ENCODE measurements at places on chromosomes 6 and 20. TPM values are rescaled to one million over a fixed set of nuclear protein-coding genes. Genes with fewer than 3 reads are reported as not detected.

CCM2L gene
- 9.9 TPM for polyA plus RNA-seq

SNAI1 gene
- 4.5 TPM for polyA plus RNA-seq

PDE10A gene
- 4.8 TPM for polyA plus RNA-seq

ADGRF4 gene
- not detected for polyA plus RNA-seq

HAO1 gene
- polyA plus RNA-seq = 0.86 TPM

LST1 gene
- 14.8 TPM for polyA plus RNA-seq

TCP11 gene
- polyA plus RNA-seq = 0.41 TPM

HMGCLL1 gene
- polyA plus RNA-seq = 2.0 TPM

TRIM31 gene
- polyA plus RNA-seq = 0.26 TPM

- no peak for DNase-seq
These were observed 12.5 kb downstream of the PTK7 start for GRCh38 chr6:43088654-43089056.

- no peak for DNase-seq
These were observed 357.4 kb downstream of the CDH4 start for GRCh38 chr20:61609461-61609860.

GRCh38 chr6:24183584-24183983 lies 57.6 kb downstream of the NRSN1 start:
- DNase-seq = no peak

DNA sequence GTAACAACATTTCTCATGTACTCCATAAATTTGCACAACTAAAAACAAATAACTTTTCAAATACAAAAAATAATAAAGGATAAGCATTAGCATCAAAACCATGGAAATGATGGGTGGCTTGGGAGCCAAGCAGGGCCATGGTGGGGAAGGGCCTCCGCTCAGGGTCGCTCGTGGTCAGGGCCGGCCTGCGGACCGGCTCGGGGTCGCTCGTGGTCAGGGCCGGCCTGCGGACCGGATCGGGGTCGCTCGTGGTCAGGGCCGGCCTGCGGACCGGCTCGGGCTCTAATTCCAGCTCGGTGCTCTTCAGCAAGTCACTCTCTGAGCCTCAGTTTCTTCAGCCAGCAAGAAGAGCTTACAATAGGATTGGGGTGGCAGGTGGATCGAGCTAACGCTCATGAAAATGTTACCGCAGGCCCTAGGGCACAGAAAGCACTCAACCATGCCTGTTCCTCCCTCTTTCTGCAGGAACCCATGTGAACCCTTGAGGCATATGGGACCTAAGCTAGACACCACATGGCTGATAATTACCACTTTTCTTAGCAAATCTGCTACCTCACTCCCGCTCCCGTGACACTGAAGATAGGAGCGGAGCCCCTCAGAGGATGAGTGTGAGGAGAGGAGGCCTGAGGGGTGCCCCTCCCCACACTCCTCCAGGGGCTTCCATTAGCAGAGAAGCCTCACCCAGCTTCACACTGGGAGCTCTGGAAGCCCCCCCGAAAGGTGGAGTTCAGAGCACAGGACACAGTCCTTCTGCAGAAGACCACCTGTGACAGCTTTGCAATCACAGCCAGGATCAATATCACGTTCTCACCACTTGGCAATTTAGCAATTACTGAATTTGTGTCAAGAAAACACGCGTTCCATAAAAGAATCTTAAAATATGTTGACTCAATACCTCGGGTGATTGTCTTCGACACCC lies 103.0 kb downstream of the PSMB1 start:
- DNase-seq = no peak

DNA sequence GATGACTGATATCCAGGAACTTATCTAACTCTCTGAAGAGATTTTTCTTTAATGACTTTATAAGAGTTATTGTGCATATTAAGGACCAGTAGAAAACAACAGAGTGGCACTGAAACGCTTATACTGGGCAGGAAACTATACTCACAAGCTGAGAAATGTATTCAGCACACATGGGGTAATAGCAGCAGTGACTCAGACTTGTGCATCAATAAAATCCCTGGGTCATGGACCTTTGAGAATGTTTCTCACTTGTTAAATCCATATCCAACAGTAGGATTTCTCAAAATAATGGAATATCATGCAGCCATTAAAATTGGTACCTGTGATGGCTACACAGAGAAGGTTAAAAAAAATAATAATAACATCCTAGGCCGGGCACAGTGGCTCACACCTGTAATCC lies 219.5 kb downstream of the BTBD9 start:
- DNase-seq = no peak

- no peak for DNase-seq
These were observed 2.7 kb downstream of the EPB41L2 start for GRCh38 chr6:131060311-131060710.

DNA sequence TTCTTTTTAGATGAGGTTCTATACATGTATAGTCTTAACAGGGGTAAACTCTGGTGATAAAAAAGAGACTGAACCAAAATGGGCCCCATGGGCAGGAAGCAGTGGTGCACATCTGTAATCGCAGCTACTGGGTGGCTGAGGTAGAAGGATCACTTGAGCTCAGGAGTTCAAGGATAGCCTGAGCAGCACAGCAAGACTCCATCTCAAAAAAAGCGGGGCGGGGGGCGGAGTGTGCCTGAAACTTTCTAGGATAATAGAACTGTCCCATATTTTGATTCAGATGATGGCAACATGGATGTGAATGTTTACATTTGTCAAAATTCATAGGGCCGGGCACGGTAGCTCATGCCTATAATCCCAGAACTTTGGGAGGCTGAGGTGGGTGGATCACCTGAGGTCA lies 48.8 kb upstream of the TAF8 start:
- DNase-seq = no peak

DNA sequence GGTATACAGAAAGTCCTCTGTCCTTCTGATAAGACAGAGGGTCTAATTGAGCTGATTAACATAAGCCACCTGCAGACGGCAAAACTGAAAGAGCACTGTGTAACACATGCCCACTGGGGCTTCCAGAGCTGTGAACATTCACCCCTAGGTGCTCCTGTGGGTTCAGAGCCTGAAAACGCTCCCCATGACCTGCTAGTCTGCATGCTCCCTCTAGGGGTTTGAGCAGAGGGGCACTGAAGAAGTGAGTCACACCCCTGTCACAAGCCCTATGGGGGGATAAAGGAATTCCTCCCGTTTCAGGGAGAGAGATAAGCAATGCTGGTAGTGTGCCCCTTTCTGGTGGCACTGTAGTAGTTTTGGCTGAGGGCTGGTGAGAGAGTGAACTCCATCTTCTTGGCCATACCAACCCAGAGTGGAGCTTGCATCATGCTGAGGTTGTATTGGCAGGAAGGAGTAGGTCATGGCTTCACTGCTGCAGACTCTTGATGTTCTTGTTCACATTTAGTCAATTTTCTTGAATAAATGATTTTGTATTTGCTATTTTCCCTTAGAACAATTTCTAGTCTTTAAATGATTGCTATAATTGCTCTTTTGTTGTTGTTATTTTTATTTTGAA lies 637.5 kb upstream of the MAN1A1 start:
- DNase-seq = no peak

DNA sequence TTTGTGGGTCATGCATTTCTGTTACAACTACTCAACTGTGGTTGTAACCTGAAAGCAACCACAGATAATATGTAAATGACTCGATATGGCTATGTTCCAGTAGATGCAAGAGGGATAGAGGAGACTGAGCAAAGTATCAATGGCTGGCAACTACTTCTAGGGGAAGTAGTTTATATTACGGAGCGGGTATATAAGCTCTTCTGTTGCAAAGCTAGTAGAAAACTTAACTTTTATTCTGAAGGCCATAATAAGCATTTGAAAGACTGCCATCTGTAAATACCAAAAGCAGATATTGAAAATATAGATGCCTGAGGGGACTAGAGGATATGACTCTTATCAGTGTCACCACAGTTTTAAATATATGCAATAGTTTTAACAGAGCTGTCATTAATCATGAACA lies 655.3 kb downstream of the PHF3 start:
- no peak for DNase-seq

- DNase-seq = no peak
These were observed 113.2 kb downstream of the EDN1 start for GRCh38 chr6:12403201-12403826.

DNA sequence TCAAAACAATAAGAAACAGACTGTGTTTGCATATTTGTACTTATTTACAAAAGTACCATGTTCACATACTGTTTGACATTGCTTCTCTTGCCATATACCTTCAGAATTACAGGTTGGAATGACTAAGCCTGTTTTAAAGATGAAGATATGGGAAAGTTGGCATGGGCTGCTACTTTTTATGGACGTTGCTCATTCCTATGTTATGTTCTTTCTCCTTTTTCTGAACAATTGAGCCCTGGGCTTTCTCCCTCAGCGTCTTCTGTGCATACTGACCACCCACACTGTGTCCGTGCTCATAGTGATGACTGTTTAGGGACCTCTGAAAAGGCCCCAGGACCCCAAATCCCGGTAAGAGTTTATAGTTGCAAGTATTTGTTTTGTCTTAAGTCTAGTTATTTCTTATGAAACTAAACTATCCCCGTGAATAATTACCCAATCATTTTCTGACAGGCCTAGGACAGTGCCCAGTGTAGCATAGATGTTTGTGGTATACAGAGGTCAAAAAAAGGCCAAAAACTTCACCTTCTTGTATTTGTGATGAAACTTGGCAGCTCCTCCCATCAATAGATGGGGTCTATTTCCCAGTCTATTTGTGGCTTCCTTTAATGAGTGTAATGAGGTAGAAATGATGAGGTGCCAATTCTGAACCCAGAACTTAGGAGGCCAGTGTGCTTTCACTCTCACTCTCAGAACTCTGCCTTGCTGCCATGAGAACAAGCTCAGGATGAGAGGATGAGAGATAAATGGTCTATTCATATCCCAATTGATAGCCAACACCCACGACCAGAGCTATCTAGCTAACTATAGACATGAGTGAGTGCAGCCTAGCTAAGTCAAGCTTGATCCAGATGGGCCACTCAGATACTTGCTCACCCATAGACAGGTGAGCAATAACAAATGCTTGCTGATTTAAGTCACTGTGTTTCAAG lies 40.9 kb downstream of the GSTA4 start:
- no peak for DNase-seq

- no peak for DNase-seq
These were observed 82.2 kb downstream of the BACH2 start for GRCh38 chr6:90214461-90214860.

- DNase-seq = no peak
These were observed 12.2 kb upstream of the PRND start for GRCh38 chr20:4709261-4710105.

- DNase-seq = peak; percentile 95
These were observed 232.2 kb downstream of the LY86 start for GRCh38 chr6:6820641-6821238.

DNA sequence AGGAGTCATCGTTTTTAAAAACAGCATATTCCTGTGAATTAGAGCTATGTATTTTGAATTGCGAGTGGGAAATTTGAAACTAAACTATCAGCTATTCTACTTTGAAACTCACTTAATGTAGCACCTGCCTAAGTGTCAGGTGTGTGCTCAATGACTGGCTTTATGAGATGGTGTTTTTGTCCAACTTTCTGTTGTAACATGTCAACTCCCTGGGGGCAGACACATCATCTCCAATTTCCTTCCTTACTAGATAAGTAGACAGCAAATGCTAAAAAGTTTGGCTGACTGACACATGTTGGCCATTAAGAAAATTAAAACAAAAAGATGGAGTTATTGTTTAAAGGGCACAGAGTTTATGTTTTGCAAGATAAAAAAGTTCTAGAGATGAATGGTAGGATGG lies 226.9 kb downstream of the TFAP2B start:
- DNase-seq = no peak

DNA sequence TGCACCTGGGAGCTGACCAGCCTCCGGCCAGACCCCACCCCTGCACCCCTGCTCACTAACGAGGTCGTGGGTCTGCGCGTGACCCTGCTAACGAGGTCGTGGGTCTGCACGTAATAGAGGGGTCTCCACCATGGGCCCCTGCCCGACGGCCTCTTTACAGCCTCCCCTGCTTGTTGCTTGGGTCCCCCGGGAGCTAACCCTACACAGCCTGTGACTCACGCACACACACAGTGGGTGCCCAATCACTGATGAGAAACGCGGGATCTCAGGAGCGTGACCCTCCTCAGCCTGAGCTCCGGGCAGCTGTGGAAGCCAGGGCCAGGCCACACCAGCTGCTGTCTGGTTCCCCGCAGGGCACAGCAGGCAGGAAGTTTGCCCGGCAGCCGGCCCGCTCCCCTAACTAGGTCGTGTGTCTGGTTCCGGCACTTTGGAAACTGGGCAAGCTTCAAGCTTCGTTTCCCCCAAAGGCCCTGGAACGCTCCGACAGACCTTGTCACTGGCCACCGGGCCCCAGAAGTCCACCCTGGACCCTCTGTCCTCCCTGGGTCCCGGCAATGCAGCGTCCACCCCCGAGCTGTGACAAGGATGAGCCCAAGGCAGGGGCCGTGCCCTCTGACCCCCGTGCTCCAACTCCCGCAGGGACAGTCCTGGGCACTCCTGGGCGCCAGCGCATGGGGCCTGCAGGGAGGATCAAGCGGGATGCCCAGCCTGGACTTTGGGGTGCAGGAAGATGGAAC lies 767 bp downstream of the PTK6 start:
- no peak for DNase-seq

GRCh38 chr6:136323431-136324112 lies 33.9 kb upstream of the BCLAF1 start:
- DNase-seq = no peak

DNA sequence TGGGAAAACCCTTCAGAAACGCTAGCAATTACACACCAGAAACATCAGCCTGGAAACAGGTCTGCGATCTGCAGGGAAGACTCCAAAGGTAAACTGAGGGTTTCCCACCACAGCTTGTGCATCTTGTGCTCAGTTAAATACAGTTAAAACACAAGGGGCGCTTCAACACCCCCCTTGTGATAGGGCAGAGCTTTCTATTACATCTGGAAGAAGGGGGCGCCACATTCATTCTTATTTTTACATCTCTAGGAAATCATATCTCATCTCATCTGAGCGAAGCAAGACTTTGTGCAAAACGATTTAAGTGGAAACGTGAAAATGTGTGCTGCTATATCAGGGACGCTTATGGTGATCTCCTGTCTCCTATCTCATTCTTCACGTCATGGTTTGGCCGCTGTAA lies 58.5 kb downstream of the PRND start:
- DNase-seq = no peak

- DNase-seq = no peak
These were observed 500.3 kb downstream of the DHX35 start for GRCh38 chr20:39462416-39462945.

DNA sequence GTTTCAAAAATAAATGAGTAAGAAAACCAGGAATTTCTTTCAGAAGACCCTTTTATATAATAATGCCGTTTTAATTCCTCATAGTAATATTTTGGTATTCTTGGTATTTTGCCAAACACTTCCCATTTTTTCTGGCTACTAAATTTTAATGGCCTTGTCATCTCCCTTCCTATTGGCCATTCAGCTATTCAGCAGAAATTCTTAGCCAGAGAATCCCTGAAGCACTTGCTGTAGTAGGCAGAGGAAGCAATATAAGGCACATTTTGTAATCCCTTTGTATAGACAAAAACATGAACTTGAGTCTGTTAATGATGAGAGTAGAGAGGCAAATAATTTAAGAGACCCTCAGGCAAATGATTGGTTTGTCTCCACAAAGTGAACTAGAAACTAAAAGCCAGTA lies 118.4 kb upstream of the LAMP5 start:
- no peak for DNase-seq

DNA sequence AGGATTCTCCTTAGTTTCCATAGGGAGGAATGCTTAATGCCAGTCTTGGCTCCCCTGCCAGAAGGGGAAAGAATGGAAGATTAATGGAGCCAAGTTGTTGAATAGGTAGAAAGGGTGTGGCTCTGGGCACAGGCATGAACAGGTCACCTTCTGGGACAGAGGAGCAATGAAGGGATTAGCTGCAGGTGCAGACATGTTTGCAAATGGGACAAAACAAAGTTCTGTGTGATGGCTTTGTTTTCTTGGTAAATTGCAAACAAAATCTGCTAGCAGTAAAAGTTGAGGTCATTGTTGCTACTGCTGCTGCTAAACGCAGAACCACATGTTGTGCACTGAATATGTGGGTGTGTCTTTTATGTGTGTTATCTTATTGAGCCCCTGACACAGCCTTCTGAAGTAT lies 93.3 kb downstream of the PERP start:
- DNase-seq = no peak

Data from kidney (tissue), 22 donors.